Colonic mucosa (tissue), 4 donors: ENCODE measurements at places on chromosomes 12 and 14. TPM values are rescaled to one million over a fixed set of nuclear protein-coding genes. Genes with fewer than 3 reads are reported as not detected.

NDRG2 gene
- 171 TPM for total RNA-seq

DNA sequence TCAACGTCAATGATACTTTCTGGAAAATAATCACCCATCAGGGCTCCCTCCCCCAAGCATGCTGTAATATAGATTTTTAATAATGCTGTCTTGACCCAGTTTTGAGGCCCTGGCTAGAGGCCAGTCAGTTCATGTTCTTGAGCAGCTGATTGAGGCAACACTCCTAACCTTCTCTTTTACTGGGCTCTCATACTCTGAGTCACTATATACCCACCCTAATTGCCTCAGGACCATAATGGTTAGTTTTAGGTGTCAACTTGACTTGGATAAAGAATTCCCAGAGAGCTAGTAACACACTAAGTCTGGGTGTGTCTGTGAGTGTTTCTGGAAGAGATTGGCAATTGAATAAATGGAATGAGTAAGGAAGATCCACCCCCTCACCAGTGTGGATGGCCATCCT lies 527.0 kb upstream of the ATP2B1 start:
- DNase-seq, result no peak

VRTN gene
- total RNA-seq, result not detected

- peak; percentile 67 for DNase-seq
Measured at GRCh38 chr12:107684990-107685359, 624 bp upstream of the PWP1 start.

DNA sequence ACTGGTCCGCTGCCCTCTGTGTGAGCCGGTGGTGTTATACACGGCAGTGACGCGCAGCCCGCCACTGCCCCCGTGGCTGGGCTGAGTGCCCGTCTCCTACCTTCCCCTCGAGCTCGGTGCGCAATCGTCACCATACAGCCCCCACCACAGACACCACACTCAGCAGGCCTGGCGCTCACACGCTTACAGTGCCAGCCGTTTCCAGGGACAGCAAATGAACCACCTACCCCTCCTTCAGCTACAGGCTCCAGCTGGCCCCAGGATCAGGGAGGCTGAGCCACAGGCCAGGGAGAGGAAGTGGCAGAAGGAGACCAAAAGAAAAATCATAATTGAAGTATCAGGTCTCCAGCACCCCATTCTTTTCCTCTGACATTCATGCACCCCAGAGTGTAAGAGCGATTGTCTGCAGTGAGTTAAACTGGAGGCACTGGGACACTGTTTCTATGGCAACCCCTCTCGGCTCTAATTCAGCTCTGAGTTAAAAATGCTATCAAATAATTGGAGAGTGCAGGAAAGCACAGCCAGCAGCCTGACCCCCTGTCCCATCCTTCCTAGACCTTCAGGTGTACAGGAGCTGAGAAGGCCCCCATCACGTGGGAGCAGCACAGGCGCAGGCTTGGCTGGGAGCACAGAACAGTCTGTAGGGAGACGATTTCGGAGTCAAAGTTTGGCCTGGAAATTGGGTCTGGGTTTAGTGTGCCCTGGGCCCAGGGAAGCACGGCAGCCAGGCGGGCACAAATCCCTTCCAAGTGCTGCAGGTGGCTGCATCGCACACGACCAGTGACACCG lies 18.0 kb downstream of the LRTM2 start:
- DNase-seq, result no peak

PLEKHG7 gene
- total RNA-seq, result 0.32 TPM

DNA sequence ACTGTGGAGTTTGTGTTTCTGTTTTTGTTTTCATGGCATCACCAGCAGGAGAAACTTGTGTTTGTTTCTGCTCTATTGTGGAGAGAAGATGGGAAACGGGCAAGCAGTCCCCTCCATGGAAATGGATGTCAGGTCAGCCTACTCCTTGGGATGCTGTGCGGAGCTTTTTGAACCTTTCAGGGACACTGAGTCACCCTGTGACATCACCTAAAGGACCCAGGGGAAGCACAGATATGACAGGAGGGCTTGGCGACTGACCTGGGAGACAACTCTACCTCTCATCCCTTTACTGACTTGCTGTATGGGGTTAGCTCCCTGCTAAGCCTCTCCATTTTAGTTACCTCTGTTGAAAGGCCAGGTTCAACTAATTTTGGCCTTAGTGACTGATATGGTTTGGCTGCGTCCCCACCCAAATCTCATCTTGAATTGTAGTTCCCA lies 706.9 kb upstream of the TMEM132C start:
- DNase-seq, result no peak

DNA sequence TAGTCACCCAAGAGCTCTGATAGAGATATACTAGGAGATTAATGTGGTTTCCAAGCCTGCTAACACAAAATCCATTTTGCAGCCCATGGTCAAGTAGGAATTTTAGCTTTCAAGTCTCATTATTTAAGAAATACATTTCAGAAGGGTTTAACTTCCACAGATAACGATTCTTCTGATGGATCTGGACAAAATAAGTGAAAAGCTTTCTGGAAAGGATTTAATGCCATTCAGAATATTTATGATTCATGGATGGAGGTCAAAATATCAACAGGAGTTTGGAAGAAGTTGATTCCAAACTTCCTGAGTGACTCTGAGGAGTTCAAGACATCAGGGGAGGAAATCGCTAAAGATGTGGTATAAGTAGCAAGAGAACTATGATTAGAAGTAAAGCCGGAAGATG lies 214.6 kb downstream of the ATXN7L3B start:
- DNase-seq, result no peak

HAL gene
- total RNA-seq, result 0.91 TPM
